Thoracic aorta (tissue), 2 donors: ENCODE measurements at places on chromosomes 6 and 20.

DNA sequence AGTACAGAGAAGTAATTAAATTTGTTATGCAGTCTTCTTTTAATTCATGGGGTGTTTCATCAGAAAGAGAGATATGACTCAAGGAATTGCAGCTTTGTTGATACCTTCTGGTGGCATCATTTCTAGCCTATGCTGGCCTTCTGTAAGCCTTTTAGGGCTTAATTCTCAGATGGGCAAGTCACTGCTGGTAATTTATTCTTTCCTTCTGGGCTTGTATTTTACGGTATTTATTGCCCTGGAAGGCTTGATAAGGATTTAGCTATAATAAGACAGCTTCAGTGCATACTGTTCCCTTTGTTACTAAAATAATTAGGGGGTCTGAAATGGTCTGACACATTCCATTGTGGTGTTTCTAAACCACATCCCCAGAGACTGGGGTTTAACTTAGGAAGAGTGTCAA, 57.9 kb upstream of the EMILIN3 start:
- DNase-seq: no peak

DNA sequence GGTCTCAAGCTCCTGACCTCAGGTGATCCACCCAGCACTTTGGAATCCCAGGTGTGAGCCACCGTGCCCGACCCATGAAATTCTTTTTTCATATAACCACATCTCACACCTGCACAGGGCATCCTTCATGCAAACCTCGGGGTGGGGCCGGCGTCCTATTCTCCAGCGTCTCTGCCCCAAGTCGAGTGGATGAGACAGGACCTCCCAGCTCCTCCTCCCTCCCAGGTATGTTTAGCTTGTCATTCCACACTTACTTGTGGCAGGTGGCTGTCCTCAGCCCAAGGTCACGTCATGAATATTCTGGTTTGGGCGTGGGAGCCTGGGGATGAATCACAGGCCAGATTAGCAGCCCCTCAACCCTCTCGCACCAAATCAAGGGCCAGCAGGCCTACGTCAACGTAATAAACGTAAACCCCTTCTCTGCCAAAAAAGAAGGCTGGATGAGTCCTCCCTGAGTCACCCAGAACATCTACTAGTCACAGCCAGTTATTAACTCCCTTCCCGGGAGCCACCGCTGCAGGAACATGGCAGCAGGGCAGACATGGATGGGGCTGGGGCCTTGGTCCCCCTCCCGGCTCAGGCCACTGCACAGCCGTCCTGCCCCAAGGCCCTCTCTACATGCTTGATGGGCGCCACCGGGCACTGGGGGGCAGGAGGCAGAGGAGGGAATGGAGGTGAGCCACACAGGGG, 91.7 kb downstream of the YTHDF1 start:
- no peak for DNase-seq

DNA sequence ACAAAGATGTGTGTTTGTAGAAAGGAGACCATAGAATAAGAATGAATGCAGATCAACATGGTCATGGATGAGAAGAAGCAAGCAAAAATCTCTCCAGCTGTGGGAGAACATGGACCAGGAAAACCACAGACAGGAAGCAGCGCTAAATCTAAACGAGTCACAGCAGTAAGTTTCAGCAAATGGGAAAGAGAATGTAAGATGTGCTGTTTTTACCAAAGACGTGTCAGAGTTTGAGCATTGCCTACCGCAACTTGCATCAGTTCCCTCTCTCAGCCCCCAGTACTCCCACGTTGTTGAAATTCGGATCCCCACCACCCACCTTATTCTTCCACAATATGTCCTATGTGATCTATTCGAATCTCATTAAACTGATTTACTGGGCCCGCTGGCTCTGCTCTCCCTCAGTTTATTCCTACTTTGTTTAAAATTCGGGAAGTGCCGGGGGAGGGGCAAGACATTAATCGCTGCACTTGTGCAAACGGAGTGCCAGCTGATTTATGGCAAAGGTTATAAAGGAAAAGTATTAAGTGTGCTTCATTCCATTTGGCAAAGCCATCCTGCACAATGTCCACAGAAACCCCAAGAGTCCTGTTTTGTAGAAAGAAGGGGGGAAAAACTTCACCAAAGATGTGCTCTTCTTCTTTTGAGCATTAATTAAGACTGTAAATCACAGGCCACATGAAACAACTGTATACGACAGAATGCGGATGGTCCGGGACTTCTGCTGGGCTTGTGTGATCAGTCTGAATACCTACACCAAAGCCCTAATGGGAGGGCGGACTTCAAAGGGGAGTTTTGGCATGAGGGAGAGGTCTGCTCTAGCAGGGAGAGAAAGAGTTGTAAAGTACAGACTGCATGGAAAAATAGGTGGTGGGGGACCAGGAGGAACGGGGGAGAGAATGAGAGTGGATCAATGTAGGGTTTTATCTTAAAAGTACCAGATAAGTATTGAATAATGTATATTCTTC, 59.1 kb upstream of the PRDM1 start:
- no peak for DNase-seq

GRCh38 chr6:33755070-33755869, 8.6 kb upstream of the IP6K3 start:
- DNase-seq: no peak

DNA sequence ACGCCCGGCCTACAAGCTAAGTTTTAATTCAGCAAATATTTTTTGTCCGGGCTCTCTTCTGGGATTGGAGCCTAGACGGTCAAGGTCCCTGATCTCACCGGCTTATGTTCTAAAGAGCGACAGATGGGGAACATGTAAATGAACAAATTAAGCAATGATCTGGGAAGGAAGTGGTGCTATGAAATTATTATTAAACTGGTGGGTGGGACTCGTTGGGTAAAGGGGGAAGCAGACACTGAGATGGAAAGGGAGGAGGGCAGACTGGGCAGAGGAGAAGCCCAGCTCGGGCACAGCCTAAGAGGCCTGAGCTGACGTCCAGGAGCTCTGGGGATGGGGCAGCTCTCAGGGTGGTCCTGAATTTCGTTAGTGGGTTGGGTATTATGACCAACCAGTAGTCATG, 81.8 kb upstream of the AGPAT4 start:
- DNase-seq: no peak

GRCh38 chr6:26195376-26195923, 108.2 kb downstream of the HFE start:
- DNase-seq: no peak

DNA sequence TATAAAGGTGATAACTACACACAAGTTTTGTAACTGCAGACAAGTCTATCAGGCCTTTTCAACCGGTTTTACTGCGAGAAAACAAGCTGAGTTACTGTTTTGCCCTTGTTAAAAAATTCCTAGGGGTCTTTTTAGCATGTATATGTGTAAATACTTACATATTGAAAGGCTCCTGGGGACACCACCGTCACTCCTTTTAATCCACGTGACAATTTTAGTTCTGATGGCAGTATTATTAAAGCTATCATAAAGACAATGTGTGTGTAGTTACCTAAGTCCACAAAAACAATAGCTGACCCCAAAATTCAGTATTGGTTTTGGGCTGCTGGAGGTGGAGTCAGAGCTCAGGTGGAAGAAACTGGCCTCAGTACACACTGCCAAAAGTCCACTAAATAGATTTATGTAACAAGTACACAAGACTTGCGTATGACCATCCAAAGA, 41.3 kb upstream of the HFE start:
- DNase-seq: no peak

DNA sequence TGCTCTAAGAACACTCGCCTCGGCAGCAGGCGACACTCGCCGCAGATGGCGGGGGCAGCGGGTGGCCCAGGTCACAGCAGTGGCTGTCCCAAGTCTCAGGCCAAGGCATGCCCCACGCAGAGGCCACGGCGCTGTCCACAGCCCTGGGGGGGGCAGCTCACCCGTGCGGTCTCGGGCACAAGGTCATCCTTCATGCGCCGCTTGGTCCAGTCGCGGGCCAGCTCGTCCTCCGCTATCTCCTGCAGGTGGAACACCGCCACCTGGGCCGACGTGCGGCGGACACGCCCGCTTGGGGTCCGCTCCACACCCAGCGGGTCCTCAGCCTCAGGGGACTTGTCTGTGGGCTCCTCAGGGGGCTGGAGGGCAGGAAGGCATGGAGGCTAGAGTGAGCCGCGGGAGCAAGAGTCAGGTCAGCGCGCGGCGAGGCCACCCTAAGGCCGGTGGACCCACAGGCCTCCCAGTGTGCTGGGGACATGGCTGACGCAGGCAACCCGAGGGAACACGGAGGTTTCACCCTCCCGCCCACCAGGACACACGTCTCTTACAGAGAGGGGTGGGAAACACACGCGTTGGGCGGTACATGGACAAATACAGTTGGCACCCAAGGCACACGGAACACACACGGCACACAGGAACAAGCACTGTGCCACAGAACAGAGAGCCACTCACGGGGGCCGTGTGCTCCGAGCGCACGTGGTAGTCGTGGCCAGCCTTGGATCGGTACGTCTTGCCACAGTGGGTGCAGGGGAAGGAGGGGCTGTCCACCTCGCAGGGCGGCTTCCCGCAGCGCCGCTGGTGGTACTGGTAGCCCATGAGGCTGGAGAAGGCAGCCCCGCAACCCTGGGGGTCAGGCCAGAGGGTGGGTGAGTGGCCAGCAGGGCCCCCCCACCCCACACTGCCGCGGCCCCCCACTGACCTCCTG, 6.5 kb upstream of the UCKL1 start:
- DNase-seq: no peak

- DNase-seq: no peak
Observed at GRCh38 chr6:164741938-164742451, 567.4 kb downstream of the C6orf118 start.

GRCh38 chr6:17416806-17417205, 23.4 kb downstream of the CAP2 start:
- DNase-seq: no peak

GRCh38 chr6:51398793-51399192, 580.1 kb downstream of the TFAP2B start:
- DNase-seq: no peak

DNA sequence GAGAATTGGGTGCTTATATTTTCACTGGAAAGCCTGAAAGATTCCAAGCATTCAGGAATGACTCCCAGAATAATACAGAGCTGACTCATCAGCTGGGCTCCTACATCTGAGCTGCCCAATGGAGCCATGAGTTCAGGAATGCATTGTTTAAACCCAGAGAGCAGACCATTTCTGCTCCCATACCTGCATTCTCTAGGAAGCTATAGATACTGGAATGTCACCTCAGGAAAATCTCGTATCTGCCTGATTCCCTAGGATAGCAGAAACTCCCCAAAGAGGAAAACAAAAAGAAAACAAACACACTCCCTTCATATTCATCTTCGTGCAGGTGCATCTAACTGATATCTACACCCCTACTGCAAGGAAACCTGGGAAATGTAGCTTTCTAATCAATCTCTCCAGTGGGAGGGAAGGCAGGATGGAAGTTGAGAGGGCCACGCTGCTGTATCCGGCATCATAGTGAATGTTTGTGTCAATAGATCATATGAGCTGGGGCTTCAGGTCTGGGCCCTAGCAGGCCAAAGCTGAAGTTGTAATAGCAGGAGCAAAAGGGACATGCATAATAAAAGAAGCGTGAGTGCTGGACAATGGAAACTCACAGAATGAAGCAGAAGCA, 8.2 kb upstream of the SLC2A12 start:
- DNase-seq: no peak

DNA sequence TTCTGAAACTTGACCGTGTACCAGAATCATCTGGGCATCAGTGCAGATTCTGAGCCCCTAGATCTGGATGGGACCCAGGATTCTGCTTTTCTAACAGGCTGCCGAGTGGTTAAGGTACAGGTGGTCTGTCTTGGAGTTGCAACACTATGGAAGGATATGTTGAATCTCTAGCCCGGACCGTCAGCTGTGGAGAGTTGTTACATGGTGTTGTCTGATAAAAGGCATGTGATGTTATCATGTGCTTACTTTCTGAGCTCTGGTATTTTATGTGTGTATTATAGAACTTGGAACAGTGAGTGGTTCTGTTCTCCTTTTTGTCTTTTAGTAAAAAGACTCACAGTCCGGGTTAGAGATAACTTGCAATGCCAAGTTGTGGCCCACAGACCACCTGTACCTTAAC, 123.0 kb downstream of the JARID2 start:
- DNase-seq: no peak

GRCh38 chr20:48155268-48155667, 370.0 kb upstream of the SULF2 start:
- no peak for DNase-seq

- no peak for DNase-seq
Observed at GRCh38 chr6:56346958-56347357, 99.6 kb upstream of the COL21A1 start.

- no peak for DNase-seq
Observed at GRCh38 chr6:135148889-135149288, 32.2 kb upstream of the MYB start.

- DNase-seq: no peak
Observed at GRCh38 chr20:19850198-19850533, 92.1 kb downstream of the RIN2 start.

- no peak for DNase-seq
Observed at GRCh38 chr6:105443941-105444340, 41.1 kb upstream of the PREP start.

DNA sequence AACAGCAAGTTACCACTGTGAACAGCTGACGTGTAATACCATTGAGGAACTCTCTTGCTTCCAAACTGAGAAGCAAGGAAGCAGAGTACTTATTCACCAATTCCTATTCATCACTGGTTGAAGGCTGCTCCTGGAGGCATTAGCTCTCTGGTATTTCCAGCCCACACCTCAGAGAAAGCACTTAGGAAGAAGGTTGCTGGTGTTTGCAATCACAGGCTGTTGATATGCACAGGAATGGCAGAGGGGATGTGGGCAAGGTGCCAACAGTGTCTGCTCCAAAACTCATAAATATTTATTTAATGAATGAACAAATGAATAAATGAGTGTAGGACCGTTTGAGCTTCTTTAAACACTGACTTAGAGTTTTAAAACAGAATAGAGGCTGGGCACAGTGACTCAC, 6.9 kb upstream of the RRBP1 start:
- no peak for DNase-seq

DNA sequence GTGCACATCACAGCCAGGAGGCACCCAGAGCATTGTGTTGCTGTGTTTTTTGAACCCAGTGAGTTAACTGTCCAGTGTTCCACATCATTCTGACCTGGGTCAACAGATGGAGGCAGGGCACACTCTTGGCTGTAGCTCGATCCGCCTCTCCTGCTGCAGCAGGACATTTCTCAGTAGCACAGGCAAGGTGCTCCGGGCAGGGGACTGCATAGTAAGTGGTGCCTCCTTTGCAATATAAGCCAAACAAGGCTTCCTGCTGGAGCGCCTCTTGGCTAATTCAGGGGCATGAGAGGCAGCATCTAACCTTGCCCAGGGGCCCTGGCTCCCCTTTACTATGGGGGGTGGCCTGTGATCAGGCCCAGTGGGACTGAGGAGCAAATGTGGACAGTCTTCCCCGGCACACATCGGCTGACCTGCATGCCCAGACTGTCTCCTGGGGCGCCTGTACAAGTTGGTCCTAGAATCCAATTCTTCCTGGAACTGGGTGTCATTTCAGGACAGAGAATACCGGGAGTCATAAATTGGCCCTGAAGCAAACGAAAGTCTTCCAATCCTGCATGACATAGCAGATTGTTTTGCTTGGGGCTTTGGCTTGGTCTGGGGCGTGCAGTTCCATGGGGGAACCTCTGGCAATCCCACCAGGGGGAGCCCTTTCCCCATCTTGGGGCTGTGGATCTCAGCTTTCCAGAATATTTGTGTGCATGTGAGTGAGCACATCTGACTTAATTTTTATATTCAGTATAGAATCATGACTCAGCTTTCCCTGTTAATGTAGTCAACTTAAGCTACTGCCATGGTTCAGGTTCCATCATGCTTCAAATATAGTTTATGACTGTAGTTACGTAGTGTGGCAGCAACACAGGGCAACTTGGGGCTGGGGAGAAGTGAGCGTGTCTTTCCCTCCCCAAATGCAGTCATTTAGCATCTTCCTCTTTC, 56.0 kb upstream of the DDR1 start:
- peak; percentile 67 for DNase-seq
